ENCODE measurements at places on chromosomes 6 and 20.

GRCh38 chr20:24577271-24577909, 108.0 kb downstream of the SYNDIG1 start:
- peak; percentile 7 for DNase-seq

DNA sequence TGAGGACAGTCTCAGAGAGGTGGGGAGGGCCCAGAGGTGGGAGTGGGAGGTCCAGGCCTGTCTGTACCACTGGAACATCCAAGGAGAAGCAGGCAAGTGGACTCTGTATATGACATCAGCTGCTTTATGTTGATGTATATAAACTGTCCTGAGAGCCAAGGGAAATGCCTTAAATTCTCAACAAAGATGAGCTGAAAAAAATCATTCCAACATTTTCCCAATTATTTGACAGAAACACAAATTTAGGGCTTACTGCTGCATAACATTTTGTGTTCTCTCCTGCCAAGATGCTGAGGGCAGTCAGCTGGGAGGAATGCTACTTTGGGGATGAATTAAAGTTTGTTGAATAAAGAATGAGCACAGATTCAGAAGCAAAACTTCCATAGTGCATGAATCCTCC, 52.8 kb downstream of the FOXC1 start:
- DNase-seq: no peak

DNA sequence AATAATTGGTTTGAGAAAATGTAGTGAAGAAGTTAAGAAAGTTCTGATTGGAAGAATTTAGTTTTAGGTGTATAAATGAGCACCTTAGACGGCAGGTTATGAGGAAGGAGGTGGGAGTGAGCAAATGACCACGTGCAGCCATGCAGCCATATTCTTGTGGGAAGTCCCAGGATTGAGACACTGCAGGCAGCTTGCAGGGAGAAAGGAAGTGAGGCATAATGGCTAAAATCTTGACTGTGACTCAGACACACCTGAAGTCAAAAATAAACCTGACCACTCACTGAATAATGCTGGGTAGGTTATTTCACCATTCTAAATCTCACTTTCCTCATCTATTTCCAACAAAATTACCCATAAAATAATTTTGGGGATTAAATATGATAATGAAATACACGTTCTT, 16.6 kb downstream of the DSE start:
- no peak for DNase-seq

- peak; percentile 90 for DNase-seq
Measured at GRCh38 chr6:44527181-44527580, 139.7 kb downstream of the CDC5L start.

DNA sequence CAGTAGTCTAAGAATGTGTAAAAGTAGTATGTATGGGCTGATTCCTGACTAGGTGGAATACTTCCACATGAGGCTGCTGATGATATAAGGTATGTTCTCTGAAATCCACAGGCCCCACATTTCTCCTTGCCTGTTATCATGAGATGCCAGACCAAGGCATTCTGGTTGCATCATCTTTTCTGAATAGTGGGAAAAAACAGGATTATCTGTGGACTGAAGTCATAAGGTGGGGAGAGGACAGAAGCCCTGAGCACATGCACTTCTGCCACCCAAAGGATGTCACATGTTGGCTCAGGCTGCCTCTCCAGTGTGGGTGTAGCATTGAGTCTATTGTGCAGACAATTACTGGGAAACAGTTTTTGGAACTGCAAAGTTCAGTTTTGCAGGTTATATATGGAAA, 184.5 kb upstream of the RAB32 start:
- DNase-seq: no peak

DNA sequence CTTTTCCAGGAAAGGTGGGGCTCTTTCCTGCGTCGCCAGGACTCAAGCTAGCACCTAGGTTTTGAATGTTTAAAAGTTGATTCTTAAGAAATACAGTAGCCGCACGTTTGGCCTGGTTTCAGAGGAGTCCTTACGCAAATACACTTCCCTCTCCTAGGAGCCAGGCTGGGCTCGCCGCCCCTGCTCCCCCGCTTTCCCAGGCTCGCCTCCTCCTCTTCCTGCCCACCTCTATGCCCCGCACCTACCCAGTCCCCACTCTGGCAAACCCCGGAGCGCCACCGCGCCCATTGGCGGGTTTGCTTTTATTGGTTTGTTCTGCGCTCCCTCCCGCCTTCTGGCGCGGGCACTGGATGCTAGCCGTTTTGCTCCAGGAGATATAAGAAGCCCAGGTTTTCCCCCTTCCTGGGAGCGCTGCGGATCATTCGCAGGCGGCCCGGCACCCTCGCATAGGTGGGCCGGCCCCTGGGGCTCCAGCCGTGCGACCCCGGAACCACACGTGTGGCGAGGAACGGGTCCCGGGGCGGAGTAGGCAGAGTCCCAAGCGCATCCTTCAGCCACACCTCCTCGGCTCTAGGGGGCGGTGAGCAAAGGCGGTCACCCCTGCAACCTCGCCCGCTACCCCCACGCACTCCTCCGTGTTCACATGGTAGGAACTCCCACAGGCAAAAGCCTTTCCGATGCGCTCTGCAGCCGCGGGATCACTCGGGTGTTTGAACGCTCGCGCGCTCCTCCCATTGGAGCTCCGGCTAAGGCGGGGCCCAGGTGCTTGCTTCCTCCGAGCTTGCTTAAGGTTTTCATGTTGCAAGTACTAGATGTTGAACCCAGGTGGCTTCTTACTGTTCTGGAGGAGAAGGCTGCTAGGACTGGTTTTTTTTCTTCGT, 119.0 kb downstream of the RTN4IP1 start:
- DNase-seq: peak; percentile 66

GRCh38 chr20:48630342-48631075, 197.3 kb downstream of the PREX1 start:
- no peak for DNase-seq

- DNase-seq: peak; percentile 59
Measured at GRCh38 chr20:46230801-46231282, 77.5 kb downstream of the CDH22 start.

- DNase-seq: no peak
Measured at GRCh38 chr20:57211908-57212533, 54.4 kb downstream of the BMP7 start.

GRCh38 chr6:64680446-64680845, 1026.6 kb downstream of the EYS start:
- peak; percentile 37 for DNase-seq

GRCh38 chr6:360764-361373, 30.7 kb upstream of the IRF4 start:
- DNase-seq: no peak

DNA sequence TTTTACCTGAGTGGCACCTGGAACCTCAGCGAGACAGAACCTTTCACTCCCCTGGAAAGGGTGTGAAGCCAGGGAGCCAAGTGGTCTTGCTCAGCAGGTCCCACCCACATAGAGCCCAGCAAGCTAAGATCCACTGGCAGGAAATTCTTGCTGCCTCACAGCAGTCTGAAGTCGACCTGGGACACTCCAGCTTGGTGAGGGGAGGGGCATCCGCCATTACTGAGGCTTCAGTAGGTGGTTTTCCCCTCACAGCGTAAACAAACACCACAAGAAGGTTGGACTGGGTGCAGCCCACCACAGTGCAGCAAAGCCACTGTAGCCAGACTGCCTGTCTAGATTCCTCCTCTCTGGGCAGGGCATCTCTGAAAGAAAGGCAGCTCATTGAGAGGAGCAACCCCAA, 134.7 kb upstream of the RSPO3 start:
- no peak for DNase-seq

DNA sequence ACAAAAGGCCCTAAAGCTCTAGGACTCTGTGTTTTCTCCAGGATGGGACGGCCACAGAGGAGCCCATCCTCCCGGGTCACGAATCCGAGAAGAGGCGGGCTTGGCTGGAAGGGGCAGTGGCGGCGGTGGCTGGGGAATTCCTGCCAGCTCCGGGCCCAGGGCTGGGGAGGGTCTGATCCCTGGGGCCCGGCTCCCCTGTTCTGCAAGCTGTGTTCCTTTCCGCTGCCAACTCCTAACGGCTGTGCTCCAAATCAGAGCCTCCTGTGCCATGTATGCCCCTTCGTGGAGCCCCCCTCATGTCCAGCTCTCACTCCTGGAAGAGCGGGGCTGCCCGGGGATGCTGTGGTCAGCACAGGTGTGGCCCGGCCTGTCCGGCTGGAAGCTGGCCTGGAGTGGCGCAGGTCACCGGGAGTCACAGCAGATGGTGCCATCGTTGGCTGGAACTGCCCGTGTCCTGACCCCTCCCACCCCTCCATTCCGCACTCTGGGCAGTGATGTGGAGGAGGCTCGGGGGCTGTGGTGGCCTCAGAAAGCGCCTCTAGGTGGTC, 88.2 kb upstream of the MPC1 start:
- DNase-seq: no peak

DNA sequence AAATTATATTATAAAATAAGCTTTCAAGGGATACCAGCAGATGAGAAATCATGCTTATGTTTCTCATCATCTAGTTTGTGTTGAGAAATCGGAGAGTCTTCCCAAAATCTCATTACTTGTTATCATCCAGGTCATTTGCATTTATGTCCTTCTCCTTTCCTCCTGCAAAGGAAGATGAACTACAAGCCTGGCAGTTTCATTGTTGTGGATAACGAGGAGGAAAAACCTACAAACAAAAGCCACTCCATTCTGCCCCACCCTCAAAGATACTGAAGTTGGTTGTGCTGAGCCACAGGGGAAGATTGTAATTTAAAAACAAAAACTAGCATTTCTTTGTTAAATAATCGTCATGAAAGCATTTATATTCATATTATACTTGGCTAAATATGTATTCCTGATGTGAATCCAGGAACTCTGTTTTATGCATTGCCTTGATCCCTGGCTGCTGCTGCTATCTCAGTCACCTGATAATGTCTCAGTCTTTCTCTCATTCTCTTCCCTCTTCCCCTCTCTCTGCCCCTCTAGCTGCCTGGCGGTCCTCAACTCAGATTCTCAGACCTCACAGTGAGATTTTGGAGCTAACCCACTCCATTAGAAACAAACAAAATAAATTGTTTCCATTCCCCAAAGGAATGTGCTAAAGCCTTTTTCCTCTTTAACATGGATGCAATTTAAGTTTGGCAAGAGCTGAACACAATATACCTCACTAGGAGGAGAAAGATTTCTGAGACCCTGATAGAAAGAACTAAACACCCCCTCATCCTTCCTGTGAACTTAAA, 185.3 kb downstream of the ADAT2 start:
- DNase-seq: no peak

DNA sequence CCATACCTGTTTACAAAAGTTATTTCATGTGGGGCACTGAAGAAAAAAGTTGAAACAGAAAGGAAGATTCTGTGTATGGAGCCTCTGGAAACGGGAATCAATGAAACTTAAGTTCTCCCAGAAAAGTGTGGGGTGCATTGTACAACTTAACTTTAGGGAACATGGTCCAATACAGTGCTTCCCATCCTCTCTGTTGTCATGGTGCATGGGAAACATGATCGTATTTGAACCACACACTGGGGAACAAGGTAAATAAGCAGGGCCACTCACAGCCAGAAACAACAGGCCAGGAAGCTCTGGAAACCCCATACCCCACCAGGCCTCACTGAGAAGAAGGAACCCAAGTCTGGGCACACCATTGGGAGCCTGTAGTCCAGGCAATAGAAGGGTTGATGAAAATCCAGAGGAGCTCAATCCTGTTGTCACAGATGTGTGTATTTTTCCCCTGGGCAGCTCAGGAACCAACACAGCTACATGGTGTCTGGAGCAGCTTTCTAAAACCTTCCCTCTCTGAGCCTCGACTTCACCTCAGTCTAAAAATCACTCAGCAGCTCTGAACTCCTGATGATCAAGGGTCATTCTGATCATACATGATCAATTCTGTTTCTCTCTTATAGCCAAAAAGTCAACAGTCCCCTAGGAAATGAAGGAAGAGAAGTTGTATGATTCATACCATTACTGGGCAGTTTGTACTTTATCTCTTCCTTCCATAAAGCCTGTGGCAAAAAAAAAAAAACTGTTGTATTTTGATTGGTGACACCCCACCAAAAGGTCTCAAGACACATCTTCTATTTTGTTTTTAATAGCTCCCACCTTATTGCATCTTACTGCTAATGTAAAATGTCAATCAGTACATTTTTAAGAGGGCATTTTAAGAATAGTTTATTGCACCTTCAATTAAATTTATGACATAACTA, 198.5 kb upstream of the TAB2 start:
- peak; percentile 94 for DNase-seq

DNA sequence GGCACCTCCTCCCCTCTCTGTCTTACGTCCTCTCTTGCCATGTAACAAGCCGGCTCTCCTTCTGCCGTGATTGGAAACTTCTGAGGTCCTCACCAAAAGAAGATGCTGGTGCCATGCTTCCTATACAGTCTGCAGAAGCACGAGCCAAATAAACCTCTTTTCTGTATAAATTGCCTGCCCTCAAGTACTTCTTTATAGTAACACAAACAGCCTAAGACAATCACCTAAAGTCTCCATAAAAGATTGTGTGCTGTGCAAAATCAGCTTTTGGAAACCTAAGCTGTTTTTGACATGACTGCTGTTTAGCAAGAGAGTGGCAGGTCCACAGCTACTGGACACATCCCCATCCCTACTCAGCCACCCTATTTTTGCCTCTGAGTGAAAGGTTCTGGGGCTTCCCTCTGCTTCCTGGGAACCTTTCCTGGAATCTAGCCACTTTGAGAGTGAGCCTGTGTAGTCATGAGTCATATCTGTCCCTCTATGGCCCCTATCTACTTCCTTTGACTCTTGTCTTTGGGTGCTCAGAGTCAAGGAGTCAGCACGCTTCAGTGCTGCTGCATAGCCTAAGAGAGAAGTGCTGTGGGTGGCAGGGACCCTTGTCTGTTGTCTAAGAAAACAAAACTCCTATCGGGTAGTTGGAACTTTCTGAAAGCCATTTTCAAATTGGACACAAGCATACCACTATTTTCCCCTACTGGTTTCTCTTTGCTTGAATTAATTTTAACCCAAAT, 110.0 kb downstream of the PPP1R14C start:
- DNase-seq: no peak

DNA sequence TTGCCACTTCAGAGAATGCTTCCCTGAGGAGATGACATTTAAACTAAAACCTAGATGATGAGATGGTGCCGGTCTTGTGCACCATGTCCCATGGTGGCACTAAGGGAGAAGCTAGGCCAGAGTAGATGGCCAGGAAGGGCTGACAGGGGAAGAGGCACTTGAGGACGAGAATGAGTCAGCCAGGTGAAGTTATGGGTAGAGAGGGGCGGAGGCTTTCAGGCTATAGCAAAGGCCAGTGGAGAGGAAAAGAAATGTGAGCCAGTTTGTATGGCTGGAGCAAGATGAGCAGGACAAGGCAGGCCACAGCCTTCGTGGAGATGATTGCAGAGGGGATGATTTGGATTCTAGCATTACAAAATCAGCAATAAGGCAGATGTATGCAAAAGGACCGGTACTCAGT, 44.7 kb upstream of the ADGRF4 start:
- no peak for DNase-seq

DNA sequence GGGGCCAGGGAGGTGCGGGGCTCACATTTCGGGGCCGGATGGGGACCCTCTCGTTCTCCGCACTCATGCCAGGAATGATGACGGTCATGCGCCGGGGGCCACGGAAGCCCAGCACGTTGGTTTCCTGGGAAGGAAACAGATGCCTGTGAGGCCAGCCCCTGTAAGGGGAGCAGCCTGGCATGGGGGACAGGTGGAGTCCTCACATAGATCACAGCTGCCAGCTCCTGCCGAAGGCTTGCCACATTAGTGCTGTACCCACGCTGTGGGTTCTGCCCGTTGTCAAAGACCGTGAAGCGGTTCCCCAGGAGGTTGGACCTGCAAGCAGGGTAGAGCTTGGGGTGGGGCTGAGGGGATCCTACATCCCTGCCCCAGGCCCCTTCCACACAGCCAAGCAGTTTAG, 6.7 kb upstream of the TEAD3 start:
- no peak for DNase-seq
